Immature natural killer cell (primary cell): ENCODE measurements at places on chromosomes 12 and 14.
A peak's percentile ranks its signal among the peaks of the same experiment; 100 is the strongest.

DNA sequence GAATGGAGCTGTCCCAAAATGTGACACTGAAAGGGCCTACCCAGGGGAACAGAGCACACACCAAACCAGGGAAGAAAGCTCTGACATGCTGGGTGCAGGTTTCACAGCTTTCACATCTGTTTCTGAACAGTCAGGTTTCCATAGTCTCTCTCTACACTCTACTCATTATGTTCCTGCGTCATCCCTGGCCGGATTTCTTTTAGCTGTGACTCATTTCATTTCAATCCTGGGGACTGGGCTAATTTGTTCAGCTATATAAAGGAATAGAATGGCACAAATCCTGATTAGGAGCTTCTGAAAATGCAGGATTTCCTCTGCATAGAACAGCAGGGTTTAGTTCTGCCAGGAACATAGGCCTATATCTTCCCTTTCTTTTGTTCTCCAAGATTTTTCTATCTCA, 649.8 kb downstream of the RPS29 start:
- DNase-seq, result no peak

- no peak for DNase-seq
These were observed 112.0 kb upstream of the PDZRN4 start for GRCh38 chr12:41076114-41076513.

DNA sequence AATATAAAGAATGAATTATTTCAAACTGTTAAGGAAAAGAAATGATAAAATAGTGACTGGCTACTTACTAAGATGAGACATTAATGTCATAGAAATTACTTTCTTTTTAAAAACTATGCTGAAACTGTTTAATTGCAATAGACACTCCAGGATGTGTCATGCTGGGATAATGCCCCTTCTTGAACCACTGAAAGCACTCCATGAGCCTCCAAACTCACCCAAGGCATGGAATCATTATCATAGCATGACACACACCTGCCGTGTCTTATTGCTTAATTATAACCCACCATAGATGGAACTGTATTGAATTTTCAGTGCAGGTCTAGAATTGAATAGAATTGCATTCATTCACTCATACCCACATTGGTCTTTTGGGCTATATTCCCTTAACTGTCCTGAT, 4.3 kb downstream of the MBIP start:
- DNase-seq, result no peak

DNA sequence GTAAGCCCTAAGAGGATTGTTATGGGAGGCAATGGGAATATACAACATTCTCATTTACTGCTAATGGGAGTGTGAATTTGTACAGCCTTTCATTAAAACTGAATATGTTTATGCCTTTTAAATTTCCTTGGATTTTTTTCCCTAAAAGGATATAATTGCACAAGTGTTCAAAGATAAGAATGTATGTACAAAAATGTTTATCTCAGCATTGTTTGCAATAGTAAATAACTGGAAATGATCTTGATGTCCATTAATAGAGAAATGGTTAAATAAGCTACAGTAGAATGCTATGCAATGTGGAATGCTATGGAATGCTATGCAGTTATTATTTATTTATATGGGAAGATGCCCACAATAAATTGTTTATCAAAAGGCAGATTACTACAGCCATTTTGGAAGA, 62.5 kb upstream of the SLC38A2 start:
- no peak for DNase-seq

DNA sequence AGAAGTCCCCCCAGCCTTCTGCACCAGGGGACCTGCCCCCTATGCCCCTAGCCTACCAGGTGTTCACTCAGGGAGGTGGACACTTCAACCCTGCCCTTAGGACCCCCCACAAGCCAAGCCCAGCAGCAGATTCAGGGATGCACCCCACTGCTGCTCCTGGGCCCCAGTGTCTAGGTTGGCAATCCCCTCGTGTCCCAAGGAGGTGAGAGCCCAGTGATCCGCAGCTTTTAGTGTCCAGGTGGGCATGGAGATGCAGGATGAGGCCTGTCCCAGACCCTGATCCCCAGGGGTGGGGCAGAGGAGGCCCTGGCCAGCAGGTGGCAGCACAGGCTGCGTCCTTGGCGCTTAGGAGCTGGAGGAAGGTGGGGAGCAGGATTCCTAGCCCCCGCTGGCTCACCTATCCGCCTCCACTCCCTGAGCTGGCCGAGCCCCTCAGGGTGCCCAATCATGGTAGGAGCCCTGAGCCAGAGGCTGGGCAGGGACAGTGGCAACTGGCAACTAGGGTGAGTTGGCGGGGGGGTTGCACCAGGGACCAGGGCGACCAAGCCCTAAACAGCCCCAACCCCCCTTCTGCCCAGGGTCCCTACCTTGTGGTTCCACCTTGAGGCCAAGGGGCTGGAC, 4.1 kb downstream of the CKB start:
- peak; percentile 40 for DNase-seq

GRCh38 chr14:60723907-60724618, at the start of gene SIX4:
SIX4 (minus strand) TSS chr14:60724351; CDS start chr14:60724074, 277 bp downstream.
- DNase-seq, result peak; percentile 10

DNA sequence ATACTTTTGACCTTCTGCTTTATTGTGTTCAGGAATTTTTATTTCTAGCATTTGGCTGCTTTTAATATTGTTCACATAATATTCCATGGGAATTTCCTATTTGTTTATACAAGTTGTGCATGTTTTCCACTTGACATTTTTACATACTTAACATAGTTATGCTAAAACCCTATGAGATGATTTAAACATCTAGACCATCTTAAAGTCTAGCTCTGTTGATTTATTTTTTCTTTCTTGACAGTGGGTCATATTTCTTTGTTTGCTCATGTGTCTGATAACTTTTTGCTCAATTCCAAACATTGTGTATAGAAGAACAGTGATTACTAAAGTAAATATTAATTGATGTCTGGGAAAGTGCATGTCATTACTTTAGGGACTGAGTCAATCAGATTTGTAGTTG, 202.1 kb upstream of the PDZRN4 start:
- DNase-seq, result no peak

DNA sequence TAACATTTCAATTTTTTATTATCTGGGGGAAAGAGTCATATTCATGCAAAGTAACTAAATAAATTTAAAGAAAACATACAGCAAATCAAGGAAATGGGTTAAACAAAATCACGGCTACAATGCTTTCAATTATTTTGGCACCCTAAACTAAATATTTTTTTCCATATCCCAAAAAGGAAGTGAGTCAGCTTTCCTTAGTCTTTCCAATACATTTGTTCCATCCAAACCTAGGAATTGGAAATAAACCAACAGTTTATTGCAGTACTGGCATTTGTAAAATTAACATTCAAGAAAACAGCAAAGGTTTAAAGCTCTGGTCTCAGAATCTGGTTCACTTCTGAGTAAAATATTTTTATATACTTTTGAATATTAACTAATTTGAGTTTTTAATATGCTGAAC, 89.2 kb downstream of the BCL2L14 start:
- DNase-seq, result no peak
